ENCODE measurements at places on chromosomes 1 and 21.

- no peak for DNase-seq
Observed at GRCh38 chr1:189158155-189158554, 1319.5 kb downstream of the BRINP3 start.

GRCh38 chr21:45440736-45441350, 35.9 kb downstream of the COL18A1 start:
- no peak for DNase-seq

GRCh38 chr1:28981210-28981609, 66.8 kb downstream of the EPB41 start:
- no peak for DNase-seq

- DNase-seq, result no peak
Observed at GRCh38 chr1:48266576-48266975, 44.1 kb downstream of the SLC5A9 start.

- DNase-seq, result peak; percentile 69
Observed at GRCh38 chr1:156420205-156421061, 51.4 kb downstream of the RHBG start.

GRCh38 chr1:173937062-173937461, 19.9 kb upstream of the SERPINC1 start:
- DNase-seq, result no peak

GRCh38 chr1:37391211-37392011, 83.0 kb upstream of the ZC3H12A start:
- DNase-seq, result no peak

DNA sequence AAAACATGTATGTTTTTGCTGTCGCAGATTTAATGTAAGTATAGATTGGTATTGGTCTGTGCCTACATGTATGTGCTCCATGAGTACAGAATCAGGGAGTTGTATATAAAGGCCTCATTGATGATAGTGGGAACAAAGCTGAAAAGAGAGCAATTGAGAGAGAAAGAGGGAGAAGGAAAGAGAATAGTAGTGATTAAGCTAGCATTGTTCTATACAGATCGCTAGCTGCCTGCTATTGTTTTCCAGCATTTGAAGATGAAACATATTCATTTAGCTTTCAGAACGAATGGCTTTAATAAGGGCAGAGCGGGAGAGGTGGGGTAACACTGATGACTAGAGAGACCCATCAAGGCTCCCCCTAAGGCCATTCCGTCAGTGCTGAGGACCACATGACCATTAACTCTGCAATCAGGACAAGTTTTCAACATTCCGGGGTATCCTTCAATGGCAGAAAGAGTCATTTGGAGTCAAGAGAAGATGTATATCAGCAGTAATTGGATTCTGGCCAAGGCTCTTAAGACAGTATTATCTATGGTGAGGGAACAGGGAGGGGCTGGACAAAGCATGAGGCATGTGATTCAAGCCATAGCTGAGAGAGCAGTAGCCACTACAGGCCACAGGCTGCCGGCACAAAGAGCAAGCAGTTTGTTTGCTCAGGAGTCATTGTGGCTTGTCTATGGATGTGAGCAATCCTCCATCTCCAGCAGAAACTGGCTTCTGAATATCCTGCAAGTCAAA, 176.5 kb downstream of the PBX1 start:
- no peak for DNase-seq

- DNase-seq, result no peak
Observed at GRCh38 chr1:31000301-31000700, 65.2 kb downstream of the PUM1 start.

GRCh38 chr21:27639286-27639685, 672.4 kb upstream of the ADAMTS5 start:
- DNase-seq, result no peak

- DNase-seq, result no peak
Observed at GRCh38 chr1:241413386-241413785, 56.4 kb upstream of the RGS7 start.

DNA sequence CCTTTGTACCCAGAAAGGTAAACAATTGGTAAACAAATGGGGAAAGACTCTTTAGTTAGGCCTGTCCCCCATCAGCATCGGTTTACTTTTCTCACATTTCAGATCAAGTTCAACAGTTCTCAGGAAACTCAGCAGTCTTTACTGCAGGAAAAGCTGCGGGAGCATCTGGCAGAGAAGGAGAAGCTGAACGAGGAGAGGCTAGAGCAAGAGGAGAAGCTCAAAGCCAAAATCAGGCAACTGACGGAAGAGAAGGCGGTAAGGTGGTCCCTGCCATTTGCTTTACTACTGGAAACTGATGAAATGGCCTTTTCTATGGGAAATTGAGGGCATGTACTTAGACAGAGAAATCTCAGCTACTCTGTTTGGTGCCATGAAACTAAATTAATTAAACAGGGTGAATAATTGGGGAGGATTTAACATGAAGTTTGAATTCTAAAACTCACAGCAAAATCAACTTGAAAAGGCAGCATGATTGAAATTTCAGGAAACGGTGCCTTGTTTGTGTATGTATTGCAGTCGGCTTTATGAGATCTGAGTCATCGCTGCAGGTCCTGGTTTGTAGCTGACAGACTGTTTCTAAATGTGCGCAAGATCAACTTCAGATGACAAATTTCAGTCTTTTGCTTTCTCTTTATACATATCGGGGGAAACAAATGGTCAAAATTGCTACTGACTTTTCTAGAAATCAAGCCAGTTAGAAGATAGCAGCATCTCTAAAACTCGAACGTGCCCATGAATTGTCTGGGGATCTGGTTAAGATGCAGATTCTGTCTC, 67.9 kb upstream of the EFHD2 start:
- DNase-seq, result peak; percentile 17

- no peak for DNase-seq
Observed at GRCh38 chr1:63326106-63326472, 3.7 kb downstream of the FOXD3 start.

DNA sequence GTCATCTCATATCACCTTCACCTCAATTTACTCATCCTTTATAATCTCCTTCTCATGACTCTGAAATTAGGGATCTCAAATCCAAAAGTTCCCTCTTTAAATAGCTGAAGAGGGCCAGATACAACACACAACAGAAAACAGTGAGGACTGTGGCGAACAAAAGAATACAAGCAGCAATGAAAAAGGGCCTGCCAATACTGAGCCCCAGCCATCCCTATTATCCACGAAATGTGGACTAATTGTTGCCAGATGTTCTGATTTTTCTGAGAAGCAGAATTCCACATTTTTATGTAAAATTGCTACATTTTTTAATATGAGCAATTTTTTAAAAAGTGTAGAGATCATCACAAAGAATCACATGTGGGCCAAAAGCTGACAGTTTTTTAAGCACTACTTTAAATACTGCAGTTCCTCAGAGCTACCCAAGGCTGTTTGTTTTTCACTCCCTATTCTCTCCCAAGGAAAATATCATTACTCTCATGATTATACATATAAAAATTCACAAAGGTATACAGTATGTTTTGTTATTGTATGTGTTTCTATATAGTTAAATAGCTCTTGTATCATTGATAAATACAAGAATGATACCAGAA, 90.0 kb downstream of the ASH1L start:
- no peak for DNase-seq

GRCh38 chr21:41779659-41780058, 12.8 kb upstream of the RIPK4 start:
- no peak for DNase-seq

GRCh38 chr1:184504040-184504954, 117.5 kb downstream of the C1orf21 start:
- DNase-seq, result no peak

DNA sequence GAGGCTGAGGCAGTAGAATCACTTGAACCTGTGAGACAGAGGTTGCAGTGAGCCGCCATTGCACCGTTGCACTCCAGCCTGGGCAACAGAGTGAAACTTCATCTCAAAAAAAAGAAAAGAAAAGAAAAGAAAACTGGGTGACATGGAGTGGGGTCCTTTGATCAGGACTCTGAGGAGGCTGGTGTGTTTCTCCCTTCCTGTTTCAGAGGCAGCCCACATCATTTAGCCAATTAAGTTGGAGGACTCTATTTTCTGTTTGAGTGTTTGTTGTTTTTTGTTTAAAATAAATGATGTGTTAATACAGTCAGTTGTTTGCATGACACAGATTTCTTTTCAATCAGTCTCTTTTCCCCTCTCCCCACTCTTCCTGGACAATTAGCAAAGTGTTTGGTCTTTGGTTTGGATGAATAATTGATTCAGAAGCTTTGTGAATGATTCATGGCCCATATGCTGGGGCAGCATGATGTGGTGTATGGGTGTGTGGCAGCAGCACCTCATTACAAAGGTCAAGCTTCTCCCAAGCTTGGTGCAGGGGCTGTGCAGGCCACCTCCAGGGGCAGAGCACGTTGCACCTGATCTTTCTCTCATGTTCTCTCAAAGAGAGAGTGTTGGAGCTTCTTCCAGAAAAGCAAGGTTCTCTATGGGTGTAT, 48.8 kb downstream of the CACNA1E start:
- DNase-seq, result no peak

DNA sequence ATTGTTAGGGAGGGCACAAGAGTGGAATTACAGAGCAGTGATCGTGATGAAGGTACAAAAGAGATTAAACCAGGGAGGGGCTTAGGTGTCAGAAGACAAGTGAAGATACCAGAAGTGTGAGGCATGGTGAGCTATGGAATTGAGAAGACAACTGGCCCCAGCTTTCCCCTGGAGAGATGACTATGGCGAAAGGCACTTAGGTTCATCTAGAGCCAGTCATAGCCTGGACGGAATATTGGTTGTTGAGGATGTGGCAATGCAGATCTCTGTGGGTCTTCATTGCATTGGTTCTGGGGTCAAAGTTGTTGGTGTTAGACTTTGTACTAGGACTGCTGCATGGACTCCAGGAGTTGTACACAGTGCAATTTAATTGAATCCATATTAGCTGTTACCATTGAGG, 115.7 kb downstream of the FASLG start:
- DNase-seq, result no peak

GRCh38 chr1:203172184-203173010, 3.2 kb downstream of the MYBPH start:
- peak; percentile 33 for DNase-seq

DNA sequence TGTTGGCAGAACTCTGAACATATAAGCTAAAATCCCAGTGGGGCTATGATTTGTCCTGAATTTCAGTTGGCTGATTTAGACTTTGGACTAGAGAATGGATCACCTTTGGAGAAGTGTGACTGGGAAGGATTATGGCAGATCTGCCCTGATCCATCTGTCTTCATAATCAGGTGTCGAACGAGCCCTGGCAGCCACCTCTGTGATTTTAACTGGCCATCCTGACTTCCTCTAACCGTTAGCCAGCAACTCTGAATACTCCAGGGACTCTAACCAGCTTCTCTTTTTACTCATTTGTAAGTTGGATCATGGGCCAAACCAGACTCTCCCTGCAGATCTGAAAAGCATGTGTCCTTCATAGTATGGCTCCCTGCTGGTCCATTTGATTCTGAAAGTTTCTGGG, 32.0 kb downstream of the ACTN2 start:
- no peak for DNase-seq

DNA sequence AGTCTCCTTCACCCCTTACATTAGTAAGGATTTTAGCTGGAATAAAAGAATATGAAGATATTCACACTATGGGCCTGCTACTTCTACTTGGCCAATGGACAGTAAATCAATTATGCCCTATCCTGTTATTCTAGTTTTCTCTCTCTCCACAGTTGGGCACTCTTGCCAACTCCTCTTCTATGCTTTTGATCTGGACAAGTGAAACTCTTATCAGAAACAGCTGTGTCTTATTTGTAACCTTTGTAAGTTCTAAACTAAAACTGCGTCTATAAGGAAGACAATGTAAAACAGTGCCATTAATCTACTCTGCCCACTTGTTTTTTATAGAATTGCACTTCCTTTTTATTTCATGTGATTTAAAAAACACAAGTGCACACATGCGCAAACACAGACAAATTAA, 244.0 kb upstream of the DMRTA2 start:
- DNase-seq, result no peak

DNA sequence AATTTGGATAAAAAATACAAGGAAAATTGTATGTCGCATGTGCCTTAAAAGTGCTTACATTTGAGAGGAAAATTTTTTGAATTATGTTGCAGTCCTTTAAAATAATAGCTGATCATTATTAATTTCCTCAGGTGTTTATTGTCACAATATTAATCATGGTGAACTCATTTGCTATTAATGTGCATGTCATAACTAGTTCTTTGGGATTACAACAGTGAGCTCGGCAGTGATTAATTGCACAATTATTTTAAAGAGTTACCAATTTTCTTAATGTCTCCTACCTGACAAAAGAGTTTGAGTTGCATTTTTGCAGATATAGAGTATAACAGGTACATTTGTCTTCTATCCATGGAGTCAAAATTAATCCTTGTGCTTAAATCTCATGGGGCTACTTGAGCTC, 854.3 kb downstream of the BRINP3 start:
- no peak for DNase-seq

DNA sequence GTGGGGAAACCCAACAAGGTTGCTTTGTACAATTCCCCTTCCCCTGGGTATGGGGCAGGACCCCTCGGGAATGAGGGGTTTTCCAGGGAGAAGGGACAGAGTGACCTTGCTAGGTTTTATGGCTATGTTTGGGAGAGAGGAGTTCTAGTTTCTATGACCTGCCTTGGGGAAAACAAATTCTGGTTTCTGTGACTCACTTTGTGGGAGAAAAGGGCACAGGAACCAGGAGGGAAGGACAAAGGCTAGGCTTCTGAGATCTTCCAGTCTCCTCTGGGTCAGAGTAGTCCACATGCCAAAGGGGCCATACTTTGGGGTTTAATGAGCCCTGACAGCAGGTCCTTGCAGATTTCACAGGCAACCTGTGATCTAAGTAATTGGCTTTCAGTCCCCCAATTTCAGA, 5.5 kb upstream of the PTGER3 start:
- no peak for DNase-seq

- no peak for DNase-seq
Observed at GRCh38 chr1:29653034-29653810, 416.9 kb downstream of the PTPRU start.

DNA sequence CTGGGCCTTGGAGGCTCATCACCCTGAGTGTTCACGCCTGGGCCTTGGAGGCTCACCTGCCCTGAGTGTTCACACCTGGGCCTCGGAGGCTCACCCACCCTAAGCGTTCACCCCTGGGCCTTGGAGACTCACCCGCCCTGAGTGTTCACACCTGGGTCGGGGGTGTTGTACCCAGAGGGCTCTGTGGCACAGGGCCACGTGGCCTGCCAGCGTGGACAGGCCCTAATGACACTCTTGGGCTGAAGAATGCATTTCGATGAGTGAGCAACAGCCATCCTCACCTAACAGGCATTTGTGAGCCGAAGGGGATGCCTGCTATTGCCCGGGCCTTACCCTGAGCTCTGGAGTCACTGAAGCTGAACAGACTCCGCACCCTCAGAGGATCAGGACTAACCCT, 17.5 kb downstream of the SLC19A1 start:
- DNase-seq, result no peak

DNA sequence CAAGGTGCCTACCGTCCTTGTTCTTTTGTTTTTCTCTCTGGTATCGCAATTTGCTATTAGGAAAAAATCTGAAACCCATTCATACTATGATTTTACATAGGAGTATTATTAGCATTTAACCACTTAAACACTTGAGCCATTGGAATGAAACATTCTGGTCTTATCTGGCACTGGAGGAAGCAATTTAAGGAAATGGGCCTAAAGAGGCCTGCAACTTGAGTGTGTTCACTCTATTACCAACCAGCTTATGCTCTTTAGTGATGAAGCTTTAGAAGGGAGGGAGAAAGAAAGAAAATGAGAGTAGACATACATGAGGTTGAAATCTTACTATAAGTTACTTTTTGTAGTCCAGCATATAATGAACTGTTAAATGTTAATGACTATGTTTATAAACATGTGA, 5.7 kb downstream of the GJA5 start:
- no peak for DNase-seq

- no peak for DNase-seq
Observed at GRCh38 chr1:29105822-29106221, 17.9 kb downstream of the TMEM200B start.

- no peak for DNase-seq
Observed at GRCh38 chr1:35810096-35810881, 2.5 kb downstream of the AGO4 start.

- DNase-seq, result peak; percentile 14
Observed at GRCh38 chr21:25283720-25284119, 323.6 kb downstream of the MRPL39 start.
